ENCODE measurements at places on chromosomes 11 and 22.

- no peak for DNase-seq
These were observed 390 bp upstream of the TMEM151A start for GRCh38 chr11:66291303-66291705.

- DNase-seq: no peak
These were observed 29.1 kb downstream of the ST3GAL4 start for GRCh38 chr11:126384449-126385070.

DNA sequence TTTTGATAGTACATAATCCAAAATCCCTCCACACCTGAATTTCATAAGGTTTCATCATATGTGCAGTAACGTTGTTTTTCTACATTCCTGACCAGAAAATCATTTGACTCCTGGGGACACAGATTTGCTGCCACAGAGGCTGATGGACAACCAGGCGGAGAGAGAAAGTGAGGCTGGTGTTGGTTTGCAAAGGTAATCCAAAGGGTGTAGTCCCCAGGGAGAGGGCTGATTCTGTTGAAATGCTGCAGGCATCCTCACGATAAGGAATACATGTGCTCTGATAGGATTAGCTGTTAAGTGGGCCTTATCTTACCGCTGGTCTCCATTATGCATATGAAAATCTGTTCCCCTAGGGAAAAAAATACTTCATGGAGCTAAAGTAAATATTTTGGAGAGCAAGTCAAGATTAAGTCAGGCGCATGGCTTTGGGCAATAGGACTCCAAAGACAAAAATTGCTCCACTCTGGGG lies 8.1 kb downstream of the APOL6 start:
- no peak for DNase-seq

- DNase-seq: no peak
These were observed 25.5 kb downstream of the SLC5A12 start for GRCh38 chr11:26696330-26696729.

Measured in vagina (tissue), 2 donors.